Smooth muscle cell of the umbilical artery (primary cell): ENCODE measurements at places on chromosomes 16 and 17. TPM values are rescaled to one million over a fixed set of nuclear protein-coding genes. Genes with fewer than 3 reads are reported as not detected.

PYY gene
- total RNA-seq = 0.09 TPM in 1 of 2 replicates, not detected in the other

PPL gene
- total RNA-seq = under 0.01 and 0.05 TPM in 2 replicates

C1QL1 gene
- 0.30 TPM in 1 of 2 replicates, not detected in the other for total RNA-seq

CXCL16 gene
- total RNA-seq = 0.37 and 0.89 TPM in 2 replicates

ZNF205 gene
- total RNA-seq = 12.2 and 14.9 TPM in 2 replicates

KRTAP29-1 gene
- total RNA-seq = not detected in 2 replicates

ACSM3 gene
- total RNA-seq = 0.28 and 1.2 TPM in 2 replicates

ZFP3 gene
- 1.2 TPM in 2 replicates for total RNA-seq

TRIM25 gene
- total RNA-seq = 14.8 and 23.8 TPM in 2 replicates

ZFPM1 gene
- 3.9 and 6.0 TPM in 2 replicates for total RNA-seq

MAF gene
- total RNA-seq = 0.23 and 3.9 TPM in 2 replicates

AHSP gene
- total RNA-seq = not detected in 2 replicates

ROGDI gene
- 28.5 and 33.3 TPM in 2 replicates for total RNA-seq

KRTAP4-1 gene
- not detected in 2 replicates for total RNA-seq
